ENCODE measurements at places on chromosomes 11 and 22.

GRCh38 chr11:67632982-67633755 lies 3.4 kb upstream of the NUDT8 start:
- DNase-seq, result no peak

- no peak for DNase-seq
Observed at GRCh38 chr22:49670456-49671330, 157.0 kb downstream of the BRD1 start.

DNA sequence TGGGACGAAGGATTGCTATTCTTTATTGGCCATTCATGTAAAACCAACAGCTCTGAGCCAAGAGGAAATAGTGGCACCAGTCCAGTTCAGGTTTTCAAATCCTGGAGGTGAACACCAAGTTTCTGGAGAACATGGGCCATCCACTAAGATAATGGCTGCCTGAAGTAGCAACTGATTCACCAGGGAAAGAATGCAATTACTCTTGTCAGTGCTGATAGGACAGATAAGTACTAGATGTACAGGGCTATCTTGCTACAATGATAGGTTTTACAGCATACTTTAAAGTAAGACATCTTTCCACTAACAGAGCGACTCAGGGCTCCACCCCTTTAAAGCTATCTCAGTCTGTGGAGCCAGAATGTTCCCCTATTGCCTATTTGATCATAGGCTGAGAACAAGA lies 36.8 kb upstream of the APOA1 start:
- no peak for DNase-seq

DNA sequence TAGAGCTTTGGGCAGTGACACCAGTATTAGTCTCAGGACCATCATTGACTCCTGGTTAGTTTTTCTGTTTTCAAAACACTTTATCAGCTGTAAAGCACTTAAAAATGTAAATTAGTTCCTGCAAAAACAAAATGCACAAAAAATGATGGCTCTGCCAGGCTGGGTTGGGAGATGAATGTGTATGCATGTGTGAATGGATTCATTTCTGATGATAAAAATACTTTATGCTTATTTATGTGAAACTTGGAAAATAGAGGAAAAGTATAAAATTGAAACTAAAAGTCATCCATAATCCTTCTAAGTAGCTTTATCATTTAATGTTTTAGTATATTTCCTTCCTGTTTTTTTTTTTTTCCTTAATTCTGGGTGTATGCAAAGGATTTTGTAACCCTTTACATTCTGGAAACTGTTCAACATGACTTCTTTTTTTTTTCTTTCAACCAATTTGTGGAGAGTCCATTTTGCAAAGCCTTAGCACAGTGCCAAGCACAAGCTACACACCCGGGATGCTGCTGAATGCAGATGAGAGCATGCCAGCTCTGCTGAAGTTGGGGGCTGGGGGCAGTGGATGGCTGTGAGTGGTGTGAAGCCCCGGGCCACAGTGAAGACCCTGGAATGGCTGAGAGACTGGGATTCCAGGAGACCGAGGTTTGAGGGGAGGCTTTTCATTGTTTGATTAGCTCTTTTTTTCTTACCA lies 37.6 kb downstream of the PTPRJ start:
- DNase-seq, result no peak

Data from brain pericyte (primary cell).